HAP-1 (cell line): ENCODE measurements at places on chromosomes 5 and 9.

DNA sequence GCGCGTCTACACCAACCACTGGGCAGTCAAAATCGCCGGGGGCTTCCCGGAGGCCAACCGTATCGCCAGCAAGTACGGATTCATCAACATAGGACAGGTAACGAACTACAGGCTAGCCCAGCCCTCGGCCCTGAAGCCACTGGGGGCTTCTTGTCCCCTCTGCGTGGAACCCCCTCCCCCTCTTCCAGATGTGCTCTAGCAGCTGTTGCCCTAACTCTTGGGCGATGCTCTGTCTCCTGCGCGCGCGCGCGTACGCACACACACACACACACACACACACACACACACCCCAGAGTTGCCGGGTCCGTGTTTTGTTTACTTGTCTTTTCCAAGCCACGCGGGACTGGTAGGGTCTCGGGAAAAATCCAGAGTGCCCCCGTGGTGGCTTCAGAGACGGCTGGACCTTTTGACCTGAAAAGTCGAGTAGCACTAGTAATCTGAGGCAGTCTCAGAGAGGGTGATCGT lies 836 bp downstream of the PCSK5 start:
- DNase-seq: peak; percentile 29

GRCh38 chr5:111392181-111392580 lies 120.2 kb downstream of the STARD4 start:
- DNase-seq: no peak

- peak; percentile 48 for DNase-seq
Observed at GRCh38 chr5:97019435-97020117, 83.7 kb downstream of the LNPEP start.

DNA sequence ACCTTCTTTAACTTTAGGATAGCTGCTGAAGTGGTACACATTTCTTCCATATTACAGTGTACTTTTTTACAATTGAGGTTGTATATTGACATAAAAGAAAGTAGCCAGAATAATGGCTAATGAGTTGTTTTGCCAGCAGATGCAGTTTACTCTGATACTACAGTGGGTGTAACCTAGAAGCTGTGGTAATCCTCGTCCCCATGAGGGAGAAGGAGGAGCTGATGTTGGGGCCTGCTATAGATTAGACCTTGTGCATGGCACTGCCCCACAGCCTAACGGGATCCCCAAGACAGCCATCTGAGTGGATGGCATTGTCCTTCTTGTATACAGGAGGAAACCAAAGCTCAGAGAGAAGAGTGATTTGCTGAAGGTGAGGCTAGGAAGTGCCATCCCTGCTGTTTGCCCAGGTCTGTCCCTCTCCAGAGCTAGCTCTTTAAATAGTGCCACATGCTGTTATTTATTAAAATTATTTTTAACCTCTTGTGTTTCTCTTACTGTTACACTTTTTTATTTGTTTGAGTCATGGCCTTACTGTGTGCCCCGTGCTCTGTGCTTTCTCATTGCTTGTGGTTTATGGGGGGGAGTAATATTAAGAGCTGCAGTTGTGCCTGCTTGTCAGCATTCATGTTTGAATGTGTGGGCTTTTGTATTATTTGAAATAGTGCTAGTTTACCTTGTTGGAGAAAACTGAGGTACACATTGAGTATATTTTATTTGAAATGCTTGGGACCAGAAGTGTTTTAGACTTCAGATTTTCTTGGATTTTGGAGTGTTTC lies 65.3 kb downstream of the ICE1 start:
- no peak for DNase-seq

DNA sequence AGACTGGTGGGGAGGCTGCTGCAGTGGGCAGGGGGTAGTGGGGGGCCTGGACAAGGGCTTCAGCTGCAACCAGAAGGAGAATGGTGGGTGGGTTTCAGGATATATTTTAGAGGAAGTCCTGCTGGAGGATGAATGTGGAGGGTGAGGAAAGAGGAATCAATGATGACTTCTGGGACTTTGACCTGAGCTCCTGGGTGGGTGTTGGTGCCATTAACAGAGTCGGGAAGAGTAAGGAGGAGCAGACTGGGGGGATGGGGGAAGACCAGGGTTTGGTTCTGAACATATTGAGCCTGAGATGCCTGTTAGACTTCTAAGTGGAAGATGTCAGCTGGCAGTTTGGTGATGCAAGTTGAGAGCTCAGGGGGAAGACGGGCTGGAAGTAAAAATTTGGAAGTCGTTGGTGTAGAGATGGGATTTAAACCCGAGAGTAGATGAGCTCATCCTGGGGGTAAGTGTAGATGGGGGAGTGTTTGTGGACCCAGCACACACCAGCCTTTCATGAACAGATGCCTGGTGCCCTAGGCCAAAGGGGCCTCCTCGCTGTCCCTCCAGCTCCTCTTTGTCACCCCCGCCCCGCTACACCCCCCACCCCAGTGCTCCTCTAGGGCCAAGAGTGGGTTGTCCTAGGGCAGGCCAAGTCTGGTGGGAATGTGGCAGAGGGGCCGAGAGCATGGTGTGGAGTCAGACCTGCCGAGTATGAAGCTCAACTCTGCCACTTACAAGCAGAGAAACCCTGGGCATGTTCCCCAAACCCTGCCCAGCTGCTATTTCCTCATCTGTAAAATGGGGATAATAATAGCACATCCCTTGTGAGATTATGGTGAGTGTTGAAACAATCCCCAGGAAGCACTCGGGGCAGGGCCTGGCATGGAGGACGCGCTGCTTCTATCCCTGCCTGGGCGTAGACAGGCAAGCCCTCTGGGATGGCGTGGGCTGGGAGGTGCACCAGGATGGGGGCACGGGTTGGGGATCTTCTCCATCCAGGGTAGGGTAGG lies 4.0 kb downstream of the DNM1 start:
- DNase-seq: no peak

DNA sequence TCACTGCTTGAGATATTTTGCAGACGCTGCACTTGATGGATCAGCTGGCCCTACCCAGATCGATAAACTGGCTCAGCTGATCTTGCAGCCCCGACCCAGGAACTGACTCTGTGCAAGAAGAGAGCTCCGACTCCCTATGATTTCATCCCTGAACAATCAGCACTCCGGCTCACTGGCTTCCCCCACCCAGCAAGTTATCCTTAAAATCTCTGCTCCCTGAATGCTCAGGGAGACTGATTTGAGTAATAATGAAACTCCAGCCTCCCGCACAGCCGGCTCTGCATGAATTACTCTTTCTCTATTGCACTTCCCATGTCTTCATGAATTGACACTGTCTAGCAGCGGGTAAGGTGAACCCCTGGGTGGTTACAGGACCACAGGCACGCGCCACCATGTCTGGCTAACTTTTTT lies 16.9 kb upstream of the NANS start:
- no peak for DNase-seq

DNA sequence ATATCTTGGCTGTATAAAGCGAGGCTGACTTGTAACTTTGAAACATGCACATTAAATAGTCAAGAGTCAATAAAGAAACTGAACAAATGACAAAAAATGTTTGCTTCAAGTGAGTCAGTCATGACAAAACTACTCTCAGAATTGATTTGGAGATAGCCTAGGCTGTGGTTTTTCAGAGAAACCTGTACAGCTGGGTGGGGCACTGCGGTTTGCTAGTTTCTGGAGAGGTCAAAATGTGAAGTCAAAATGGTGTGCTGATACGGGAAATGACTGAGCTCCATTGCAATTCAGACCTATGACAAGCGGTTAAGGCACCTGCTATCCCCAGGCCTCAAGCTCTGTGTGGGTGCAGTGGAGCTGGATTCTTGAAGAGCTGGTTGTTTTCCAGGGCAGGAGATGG lies 10.3 kb upstream of the CD180 start:
- DNase-seq: no peak
